Omental fat pad (tissue), 4 donors: ENCODE measurements at places on chromosomes 4 and X. TPM values are rescaled to one million over a fixed set of nuclear protein-coding genes. Genes with fewer than 3 reads are reported as not detected.

GRCh38 chr4:147723326-147723725, 8.6 kb upstream of the ARHGAP10 start:
- DNase-seq, result no peak

- DNase-seq, result no peak
Measured at GRCh38 chr4:48169636-48170035, 35.6 kb upstream of the TXK start.

GRCh38 chr4:110900213-110900769, 277.4 kb upstream of the PITX2 start:
- no peak for DNase-seq

DNA sequence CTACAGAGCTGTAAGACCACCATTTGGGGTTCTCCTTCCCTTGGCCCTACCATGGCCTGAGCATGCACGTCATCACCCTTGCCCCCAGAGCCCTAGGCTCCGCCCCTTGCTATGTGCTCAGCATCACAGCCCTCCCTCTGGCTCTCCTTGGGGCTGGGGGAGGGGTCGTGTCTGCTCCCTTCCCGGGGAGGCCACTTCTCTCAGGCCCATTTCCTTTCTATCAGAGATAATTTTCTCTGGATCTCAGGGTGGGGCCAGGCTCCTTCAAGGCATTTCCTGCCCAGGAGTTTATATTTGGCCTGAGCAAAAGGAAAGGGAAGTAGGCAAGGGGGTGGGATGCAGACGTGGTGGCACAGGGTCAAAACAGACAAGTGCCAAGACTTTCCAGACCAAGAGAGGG, 55.9 kb downstream of the STARD8 start:
- DNase-seq, result no peak

DNA sequence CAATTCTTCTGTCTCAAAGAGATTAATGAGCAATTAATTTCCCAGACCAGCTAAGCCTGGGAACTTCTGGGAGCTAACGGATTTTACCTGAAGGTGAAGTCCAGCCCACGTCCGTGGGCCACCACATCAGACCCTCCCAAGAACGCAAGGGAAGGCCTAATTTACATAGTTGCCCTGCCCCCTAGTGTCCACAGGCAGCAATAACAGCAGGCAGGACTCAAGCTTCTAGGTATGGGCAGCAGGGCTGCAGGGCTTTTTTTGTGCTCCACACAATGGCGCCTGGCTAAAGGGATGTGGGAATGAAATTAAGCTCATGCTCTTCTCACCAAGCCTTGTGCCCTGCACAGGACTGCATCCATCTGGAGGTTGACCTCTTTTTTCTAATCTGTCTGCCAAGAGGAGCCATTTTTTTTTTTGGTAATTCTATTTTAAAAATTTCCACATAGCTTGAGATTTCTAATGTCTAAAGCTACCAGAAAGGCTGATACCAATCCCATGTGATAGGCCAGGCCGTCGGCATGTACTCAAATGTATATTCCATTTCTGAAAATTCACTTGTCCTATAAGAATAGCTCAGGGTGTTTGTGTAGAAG, 111.9 kb upstream of the TMEM164 start:
- DNase-seq, result peak; percentile 23

DNA sequence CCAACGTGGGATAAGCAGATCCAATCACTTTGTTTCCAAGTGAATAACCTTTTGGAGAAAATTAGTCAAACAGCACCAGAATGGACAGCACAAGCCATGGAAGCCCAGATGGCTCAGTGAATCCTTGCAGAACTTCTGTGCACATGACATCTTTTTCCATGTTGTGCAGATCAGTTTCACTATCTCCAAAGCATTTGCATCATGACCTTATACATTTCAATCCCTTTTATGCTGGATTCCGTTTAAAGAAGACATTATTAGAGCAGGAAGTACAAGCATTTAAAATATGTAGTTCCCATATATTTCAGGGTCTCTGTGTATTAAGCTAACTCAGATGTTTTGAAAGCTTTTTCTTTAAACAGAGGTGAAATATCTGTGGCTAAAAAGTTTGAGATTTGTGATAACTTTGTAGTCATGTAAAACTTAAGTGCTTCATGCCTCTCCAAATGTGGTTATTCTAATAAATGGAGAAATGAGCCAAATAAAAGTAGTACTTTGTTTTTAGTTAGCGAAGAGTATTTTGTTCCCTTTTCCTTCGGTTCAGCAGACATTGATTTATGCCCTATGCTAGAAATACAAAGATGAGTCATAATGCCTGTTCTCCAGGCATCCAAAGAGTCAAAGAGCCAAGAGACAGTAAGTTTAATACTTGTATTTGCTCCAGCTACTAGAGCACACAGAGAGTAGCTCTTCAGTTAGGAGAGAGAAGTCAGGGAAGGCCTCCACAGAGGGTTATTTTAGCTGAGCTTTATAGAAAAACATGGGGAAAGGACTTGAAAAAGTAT, 39.0 kb downstream of the PLAC8 start:
- no peak for DNase-seq

GRCh38 chr4:75612306-75612705, 18.0 kb downstream of the CDKL2 start:
- no peak for DNase-seq

- DNase-seq, result no peak
Measured at GRCh38 chr4:175905925-175906324, 93.9 kb upstream of the GPM6A start.

DNA sequence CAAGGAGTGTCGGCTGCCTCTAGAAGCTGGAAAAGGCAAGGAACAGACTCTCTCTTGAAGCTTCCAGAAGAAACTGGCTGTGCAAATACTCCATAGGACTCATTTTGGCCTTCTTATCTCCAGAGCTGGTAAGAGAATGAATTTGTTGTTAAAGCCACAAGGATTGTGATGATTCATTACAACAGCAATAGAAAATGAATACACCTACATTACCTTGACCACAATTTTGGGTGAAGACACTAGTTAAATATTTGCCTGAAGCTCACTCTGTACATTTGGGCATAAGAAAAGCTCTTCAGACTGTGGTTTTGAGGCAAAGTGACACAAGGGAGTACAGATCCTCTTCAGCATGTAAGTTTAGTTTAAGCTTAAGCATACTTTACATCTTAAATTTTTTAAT, 134.5 kb upstream of the TLL1 start:
- no peak for DNase-seq

- no peak for DNase-seq
Measured at GRCh38 chrX:149831473-149831872, 49.5 kb upstream of the MAGEA8 start.

GRCh38 chr4:10237131-10237530, 120.5 kb upstream of the WDR1 start:
- DNase-seq, result no peak

The NIPAL1 gene
- 1.1 TPM for total RNA-seq

The PAGE2 gene
- not detected for total RNA-seq

The ITM2A gene
- 45.5 TPM for total RNA-seq

The SNCA gene
- 17.6 TPM for total RNA-seq

The HTN1 gene
- not detected for total RNA-seq

The MGAT4D gene
- not detected for total RNA-seq

The SPOCK3 gene
- total RNA-seq, result not detected

The DUSP9 gene
- total RNA-seq, result not detected
